GM13977 (cell line): ENCODE measurements at places on chromosomes 2 and 18.

GRCh38 chr2:21055879-21056790, 12.3 kb upstream of the APOB start:
- DNase-seq = no peak

DNA sequence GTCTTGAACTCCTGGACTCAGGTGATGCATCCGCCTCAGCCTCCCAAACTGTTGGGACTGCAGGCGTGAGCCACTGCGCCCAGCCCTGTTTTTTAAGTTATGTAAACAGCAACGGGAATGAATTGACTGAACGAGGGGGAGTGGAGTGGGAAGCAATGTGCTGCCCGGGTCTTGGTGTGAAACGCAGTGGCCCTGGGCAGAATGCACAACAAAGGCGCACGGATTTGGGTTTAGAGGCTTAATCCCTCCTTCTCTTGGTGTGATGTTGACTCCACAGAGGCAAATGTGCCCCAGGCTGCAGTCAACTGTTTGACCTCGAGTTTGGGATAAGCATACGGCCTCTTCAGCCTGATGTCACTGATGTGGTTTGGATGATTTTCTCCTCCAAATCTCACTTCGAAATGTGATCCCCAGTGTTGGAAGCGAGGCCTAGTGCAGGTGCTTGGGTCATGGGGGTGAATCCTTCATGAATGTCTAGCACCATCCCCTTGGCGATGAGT, 97.4 kb downstream of the AGAP1 start:
- no peak for DNase-seq

DNA sequence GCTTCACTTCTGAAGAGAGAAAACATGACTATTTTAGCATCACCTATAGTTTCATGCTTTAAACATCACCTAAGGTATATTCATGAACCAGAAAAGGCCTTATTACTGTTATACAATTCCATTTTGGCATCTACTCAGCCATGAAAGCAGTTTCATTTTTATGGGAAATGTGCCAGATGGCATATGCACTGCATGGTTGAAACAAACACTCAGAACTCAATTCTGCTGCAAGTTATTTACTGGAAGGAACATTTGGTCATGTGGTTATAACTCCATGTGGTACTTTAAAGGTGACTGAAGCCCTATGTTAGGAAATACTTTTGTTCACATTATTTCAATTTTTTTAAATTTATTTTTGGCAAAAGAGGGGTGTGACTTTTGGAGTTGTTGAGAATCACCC, 287.5 kb upstream of the CRIM1 start:
- no peak for DNase-seq

- DNase-seq = no peak
These were observed 54.3 kb upstream of the COL3A1 start for GRCh38 chr2:188919824-188920223.

- no peak for DNase-seq
These were observed 15.7 kb downstream of the XDH start for GRCh38 chr2:31398881-31399280.

- no peak for DNase-seq
These were observed 56.3 kb downstream of the GREB1 start for GRCh38 chr2:11590193-11590592.

- DNase-seq = no peak
These were observed 135.3 kb upstream of the SLC1A4 start for GRCh38 chr2:64853894-64854293.

DNA sequence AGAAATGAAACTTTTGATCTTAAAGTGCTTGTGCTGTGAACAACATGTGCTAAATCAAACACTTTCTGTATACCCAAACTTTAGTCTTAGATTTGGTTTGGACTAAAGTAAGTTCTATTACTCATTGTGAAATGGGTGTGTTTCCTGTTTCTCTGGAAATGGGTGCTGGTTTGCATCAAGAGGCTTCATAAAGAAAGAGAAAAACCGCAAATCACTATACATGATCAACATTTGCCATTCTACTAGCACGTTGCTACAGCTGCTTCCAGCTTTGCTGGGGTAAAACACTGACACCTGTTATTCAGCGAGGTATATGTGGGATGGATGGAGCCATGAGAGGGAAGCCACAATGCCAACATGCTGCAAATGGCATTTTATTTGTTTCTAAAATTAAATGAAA, 547.0 kb upstream of the ACVR2A start:
- peak; percentile 43 for DNase-seq

GRCh38 chr2:219078951-219079350, 18.2 kb upstream of the IHH start:
- no peak for DNase-seq

DNA sequence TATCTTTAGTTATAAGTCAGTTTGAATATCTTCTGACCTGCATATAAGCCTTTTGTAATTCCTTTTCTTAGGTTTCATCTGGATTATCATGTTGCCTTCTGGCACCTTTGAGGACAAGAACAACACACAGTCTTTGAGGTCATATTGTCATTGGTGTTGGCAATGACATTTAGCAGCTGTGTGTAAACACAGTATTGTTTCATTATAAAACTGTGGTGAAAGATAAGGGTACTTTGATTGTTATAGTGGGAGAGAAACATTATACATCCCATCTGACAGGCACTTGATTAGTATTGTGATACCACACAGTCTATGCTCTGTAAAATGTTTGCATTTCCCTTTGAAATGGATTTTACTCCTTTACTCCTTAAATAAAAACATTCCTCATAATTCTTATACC, 313.5 kb downstream of the RPRM start:
- DNase-seq = no peak

GRCh38 chr2:117936871-117937428, 76.9 kb downstream of the CCDC93 start:
- DNase-seq = no peak

- no peak for DNase-seq
These were observed 29.0 kb downstream of the KIF5C start for GRCh38 chr2:148903979-148904378.

DNA sequence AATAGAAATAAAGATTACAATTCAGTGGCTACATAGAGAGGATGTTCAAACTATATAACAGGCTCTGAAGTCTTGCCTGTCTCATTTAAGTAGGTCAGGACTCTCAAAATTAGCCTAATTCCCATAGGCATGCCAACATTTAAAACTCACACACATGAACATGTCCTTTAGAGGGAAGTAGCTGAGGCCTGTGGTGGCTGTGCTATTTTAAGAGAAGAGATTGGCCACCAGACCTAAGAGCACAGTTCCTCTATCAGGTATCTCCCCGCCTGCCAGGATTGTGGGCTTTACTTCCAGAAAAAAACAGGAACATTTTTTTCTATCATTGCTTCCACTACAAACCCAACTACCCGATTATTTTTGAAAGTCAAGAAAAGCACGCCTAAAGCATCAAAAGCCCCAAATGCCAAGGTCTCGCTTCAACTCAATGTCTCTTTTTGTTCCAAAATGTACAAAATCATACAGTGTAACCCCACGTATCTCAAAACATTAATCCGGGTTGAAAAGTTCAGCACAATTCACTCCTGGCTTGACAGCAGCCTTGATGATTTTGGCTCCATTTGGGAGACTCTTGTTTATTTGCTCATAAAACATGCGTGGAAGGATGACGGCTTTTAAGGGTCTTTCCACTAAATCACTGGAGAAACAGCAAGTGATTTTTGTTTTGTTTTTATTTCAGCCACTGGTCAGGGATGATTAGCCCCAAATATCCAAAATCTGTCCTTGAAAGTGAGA, 15.3 kb downstream of the FHL2 start:
- no peak for DNase-seq

DNA sequence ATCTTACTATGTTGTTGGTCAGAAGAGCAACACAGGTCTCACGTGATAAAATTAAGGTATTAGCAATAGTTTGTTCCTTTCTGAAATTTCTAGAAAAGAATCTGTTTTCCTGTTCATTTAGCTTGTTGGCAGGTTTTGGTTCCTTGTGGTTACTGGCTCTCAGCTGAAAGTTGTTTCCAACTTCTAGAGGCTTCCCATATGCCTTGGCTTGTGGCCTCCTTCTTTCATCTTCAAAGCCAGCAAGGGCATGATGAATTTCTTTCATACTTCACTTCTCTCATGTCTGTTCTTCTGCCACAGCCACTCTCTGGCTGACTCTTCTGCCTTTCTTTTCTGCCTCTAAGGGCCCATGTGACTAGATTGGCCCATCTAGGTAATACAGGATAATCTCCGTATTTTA, 193.7 kb downstream of the TRIB2 start:
- DNase-seq = no peak

GRCh38 chr2:118737684-118738083, 109.8 kb downstream of the EN1 start:
- DNase-seq = no peak

DNA sequence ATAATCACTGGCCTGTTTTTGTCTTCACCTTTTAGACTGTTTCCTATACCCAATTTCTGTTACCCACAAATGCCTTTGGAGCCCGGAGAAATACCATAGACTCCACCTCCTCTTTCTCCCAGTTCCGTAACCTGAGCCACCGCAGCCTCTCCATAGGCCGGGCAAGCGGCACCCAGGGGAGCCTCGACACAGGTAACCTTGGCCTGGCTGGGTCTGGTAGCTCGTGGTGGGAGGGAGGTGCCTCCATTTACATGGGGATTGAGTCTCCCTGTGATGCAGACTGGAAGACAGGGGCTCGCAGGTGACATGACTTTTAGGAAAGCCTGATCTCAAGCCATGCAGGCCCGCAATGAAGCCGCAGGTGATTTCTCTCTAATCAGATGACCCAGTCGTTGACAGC, 100.6 kb downstream of the CABLES1 start:
- no peak for DNase-seq

DNA sequence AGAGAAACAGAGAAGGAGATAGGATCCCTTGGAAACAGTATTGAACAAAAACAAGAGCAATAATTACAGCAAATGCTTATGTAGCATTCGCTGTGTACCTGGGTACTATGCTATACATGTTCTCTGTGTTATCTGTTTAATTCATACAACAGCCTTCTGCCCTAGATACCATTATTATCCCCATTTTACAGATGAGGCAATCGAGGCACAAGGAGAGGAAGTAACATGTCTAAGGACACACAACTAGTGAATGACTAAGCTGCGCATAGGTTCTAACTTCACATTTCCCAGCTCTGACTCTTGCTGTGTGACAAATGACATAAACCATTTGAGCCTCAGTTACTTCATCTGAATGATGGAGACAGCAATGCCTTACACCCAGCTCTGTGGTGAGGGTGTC, 70.5 kb downstream of the VSNL1 start:
- DNase-seq = no peak

- DNase-seq = no peak
These were observed 18.3 kb upstream of the ACVR2A start for GRCh38 chr2:147826278-147827087.

DNA sequence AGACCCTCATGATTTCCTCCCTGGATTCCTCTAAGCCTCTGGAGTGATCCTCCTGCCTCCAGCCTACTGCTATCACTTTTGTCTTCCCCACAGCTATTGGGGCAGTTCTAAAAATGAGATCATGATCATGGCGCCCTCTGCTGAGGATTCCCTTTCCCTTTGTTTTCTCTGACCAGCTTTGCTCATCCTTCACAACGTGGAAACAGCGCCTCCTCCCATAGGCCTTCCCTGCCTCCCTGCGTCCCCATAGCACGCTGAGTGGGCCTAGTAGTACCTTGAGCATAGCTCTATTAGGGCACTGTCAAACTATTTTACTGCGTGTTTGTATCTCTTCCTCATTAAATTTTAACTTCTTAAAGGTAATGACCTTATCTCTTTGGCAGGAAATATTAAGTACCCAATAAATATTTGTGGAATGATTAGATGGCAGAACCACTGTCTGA, 207.0 kb upstream of the FANCL start:
- DNase-seq = peak; percentile 29

GRCh38 chr2:44942304-44943030, 965 bp downstream of the SIX3 start:
- DNase-seq = no peak

- DNase-seq = no peak
These were observed 4.7 kb downstream of the CD226 start for GRCh38 chr18:69943021-69943420.

DNA sequence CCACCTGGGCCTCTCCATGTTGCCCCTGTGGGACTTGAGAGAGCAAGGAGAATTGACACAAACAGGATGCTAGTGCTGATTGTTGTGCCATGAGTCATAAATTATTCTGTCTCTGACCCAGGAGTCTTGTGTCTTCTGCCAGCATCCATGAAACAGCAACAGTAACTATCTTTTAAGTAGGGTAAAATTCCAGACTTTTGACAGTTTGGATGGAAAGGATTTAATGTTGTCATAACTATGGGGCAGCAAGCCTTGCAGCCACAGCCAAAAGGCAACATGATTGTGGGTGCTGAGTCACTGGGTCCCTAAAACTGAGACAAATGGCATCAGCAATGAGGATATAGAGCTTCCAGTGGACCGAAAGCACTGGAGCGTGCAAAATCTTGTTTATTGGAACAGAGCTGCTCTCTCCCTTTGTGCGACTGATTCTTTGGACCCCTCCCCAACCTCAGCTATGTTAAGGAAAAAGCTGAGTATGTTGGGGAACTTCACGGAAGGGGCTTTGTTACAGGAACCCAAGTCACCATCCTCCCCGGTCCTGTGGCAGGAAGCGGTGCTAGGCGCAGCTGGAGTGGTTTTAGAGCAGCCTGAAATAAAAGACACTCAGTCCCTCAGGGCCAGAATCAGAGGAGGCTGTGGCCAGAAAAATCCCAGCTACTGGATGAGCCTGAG, 9.6 kb upstream of the ITPRIPL1 start:
- DNase-seq = peak; percentile 37

GRCh38 chr2:14960686-14961324, 328.3 kb downstream of the LRATD1 start:
- DNase-seq = no peak

DNA sequence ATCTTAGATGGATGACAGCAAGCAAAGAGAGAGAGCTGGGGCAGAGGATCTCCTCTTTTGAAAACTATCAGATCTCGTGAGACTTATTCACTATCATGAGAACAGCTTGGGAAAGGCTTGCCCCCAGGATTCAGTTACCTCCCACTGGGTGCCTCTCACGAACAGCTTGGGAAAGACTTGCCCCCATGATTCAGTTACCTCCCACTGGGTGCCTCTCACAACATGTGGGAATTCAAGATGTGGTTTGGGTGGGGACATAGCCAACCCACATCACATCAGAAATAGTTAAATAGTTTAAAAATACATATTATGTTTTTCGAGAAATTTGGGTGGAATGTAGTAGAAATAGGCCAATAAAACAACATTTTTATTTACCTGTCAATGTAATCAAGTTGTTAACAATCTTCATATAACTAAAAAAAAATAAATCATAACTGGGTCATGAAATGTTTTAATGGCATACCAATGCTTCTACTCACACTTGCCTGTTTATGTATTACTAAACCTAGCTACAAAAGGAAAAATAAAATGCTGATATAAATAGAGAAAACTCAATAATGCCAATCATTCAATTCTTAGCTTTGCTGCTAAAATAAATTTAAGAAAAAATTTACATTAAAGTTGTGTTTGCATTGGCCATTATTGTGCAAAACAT, 608.9 kb downstream of the SUCLG1 start:
- DNase-seq = no peak

DNA sequence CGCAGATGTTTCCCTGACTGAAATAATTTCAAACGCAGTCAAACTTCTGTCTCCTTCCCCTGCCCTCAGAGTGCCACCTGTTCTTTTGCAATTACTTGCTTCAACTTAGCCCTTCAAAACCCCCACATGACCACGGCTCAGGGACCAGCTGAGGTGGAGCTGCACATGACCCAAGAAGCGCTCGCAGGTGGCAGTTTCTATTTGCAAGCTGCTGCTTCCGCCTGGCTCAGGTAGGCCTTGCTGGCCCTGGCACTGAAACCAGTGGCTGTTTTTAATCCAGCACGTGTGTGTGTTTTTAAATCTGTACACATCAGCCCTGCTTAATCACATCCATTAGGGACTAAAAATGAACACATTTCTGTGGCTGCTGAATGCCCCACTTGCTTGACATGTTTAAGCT, 95.3 kb downstream of the CCDC93 start:
- DNase-seq = no peak

GRCh38 chr2:179898873-179899272, 37.5 kb upstream of the ZNF385B start:
- no peak for DNase-seq
